Stimulated activated CD4-positive, alpha-beta T cell treated with anti-CD3 and anti-CD28 coated beads, Interleukin-2, amount 100 ng/mL, for 24 hours (primary cell): ENCODE measurements at places on chromosomes 7 and 10.

- DNase-seq = no peak
Observed at GRCh38 chr10:62885684-62886461, 69.7 kb upstream of the EGR2 start.

DNA sequence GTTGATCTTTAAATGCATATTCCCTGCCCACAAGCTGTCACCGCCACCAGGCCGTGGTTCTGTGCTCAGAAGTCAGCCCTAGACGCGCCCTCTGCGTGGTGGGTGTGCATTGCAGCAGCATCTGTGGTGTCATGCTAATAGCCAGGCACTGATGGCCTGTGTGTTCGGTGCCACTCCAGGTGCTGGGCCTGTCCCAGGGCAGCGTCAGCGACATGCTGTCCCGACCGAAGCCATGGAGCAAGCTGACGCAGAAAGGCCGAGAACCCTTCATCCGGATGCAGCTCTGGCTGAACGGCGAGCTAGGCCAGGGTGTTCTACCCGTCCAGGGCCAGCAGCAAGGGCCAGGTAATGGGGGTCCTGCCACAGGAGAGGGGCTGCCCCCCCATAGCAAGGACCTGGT lies 82.5 kb upstream of the SH2B2 start:
- no peak for DNase-seq

DNA sequence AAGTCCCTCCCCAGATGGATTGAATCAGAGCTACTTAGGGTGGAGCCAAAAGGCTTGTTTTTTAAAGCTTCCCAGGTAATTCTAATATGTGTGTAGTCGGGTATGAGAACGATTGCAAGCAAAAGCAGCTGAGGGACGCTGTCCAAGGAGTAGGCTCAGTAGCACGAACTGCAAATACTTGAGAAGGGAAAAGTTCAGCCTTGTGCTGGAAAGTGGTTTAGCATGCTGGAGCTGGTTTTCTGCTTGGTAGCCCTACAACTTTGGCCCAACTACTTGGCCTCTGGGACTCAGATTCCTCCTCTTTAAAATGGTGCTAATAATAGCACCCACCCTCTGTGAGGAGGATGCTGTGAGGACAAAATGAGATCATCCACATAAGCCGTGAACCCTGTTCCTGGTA lies 76.2 kb downstream of the AHR start:
- DNase-seq = no peak

DNA sequence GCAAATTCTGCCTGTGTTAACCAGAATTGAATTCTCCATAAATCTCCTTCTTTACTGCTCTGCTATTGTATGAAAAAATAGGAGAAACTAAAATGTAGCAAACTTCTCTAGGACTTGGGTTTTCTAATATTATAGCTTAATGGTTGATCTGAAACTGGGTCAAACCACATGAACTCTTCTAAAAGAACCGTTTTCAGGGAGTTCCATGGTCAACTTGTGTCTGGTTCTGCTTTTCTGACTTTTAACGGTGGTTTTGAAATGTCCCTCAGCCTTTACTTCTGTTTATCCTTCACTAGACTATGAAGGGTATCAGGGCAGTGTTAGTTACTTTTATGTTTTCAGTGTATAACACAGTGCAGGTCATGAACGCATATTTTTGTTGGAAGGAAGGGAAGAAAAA lies 242.2 kb downstream of the TSPAN12 start:
- DNase-seq = no peak

GRCh38 chr10:19014034-19014433 lies 34.6 kb upstream of the MALRD1 start:
- no peak for DNase-seq

- peak; percentile 61 for DNase-seq
Observed at GRCh38 chr7:362402-363096, 72.6 kb downstream of the FOXL3 start.

DNA sequence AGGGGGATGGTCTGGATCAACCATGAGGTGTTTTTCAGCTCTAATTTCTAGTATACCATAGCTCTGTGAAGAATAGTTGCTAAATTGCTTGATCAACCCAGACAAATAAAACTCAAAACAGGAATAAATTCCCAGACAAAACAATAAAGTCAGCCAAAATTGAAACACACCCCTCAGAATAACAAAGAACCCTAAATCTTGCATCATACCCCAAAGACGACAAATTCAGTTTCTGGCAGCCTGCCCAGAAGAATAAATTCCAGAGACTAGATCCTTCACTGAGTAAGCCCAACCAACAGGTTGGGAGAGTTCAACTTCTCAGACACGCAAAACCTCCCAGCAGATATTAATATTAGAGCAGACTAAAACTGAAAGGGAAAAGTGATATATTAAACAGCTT lies 11.2 kb upstream of the SEM1 start:
- DNase-seq = no peak

GRCh38 chr7:125465527-125465926 lies 535.9 kb upstream of the POT1 start:
- no peak for DNase-seq
